ENCODE measurements at places on chromosomes 6 and 20. TPM values are rescaled to one million over a fixed set of nuclear protein-coding genes. Genes with fewer than 3 reads are reported as not detected.

DNA sequence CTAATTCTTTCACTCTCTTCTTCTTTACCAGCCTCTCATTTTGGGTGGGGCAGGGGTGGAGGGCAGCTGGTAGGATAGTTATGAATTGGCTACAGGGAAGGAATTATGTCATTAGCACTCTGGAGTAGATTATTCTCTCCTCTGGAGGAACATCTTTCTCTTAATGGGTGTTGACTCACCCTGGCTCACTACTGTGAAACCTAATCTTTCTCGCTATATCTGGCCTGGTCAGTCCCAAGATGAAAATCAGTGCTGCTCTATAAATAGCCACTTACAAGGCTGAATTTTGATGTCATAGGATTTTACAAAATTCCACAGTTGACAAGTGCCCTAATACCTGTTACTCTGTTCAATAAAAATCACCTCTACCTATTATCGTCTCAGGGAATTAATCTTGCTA lies 151.3 kb downstream of the COL9A1 start:
- DNase-seq, result no peak

GRCh38 chr6:111841822-111842221 lies 31.4 kb downstream of the FYN start:
- DNase-seq, result no peak

DNA sequence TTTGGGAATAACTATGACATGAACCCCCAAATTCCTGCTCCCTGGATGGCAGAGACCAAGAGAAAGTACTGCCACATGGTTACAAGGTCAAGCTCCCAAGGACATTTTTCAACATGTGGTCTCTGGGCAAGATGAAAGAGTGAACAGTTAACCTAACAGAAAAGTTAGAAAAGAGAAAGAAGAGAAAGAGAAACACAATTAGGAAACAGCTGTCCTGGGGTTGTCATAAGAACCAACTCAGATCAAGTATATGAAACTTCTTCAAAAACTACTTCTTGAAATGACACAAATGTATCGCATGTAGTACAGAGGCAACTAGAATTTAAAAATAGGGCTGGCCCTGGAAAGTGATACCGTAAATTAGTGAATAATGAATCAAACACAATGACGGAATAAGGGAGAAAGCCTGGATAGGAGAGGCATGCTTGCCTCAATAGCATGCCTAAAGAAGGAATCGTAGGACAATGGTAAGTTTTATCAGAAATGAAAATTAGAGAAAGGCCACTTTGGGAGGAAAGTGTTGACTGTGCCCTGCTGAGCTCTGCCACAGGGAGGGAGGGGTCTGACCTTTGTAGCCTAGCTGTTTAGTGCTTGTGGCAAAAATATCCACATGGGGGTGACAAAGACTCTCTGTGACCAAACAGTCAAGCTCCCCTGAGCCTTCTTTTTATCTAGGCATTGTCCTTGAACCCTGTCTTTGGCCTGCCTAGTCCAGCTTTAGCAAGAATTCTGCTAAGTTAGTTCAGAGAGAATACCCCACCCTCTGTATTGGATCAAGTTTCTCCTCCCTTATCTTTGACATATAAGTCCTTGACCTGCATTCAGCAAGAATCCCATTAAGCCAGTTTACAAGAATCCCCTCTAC lies 4.3 kb upstream of the DCBLD1 start:
- no peak for DNase-seq

DNA sequence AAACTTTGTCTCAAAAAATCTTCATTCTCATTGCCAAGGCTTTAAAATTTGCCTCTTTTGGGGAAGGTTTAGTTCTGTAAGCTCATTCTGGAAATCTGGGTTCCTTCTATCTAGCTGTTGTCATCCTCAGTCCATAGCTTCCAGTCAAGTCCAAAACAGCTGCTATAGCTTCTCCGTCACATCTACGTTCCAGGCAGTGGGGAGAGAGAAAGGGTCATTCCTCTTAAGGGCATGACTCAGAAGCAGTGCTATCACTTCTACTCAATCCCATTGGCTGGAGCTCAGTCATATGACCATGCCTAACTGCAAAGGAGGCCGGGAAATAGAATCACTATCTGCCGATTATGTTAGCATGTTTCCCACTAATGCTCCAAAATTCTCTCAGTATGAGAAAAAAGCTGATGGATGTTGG lies 141.4 kb upstream of the PTPN1 start:
- DNase-seq, result no peak

- no peak for DNase-seq
Measured at GRCh38 chr6:45156075-45156474, 172.1 kb upstream of the RUNX2 start.

TRIM10 gene
- total RNA-seq, result not detected

GRCh38 chr20:58847463-58847862 lies 3.2 kb downstream of the GNAS-AS1 start:
- DNase-seq, result no peak

- no peak for DNase-seq
Measured at GRCh38 chr6:142786476-142786875, 158.5 kb downstream of the HIVEP2 start.

LY86 gene
- 3.4 TPM for total RNA-seq

DNA sequence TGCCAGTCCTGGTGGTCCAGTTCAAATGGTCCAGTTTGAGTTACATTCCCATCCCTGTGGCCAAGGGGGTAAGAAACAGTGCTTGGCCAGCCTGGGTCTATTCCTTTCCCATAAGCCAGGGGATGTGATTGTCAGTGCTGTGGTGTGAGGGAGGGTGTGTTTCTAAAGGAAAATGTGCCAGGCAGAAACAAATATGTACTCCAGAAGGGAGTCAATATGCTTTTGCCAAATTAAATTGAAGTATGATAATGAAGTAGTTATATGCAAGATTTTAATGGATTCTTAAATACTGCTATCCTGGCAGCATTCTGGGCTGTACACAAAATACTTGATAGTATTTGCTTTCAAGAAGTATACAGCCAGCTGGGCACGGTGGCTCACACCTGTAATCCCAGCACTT lies 16.6 kb upstream of the PAQR8 start:
- DNase-seq, result no peak

- DNase-seq, result no peak
Measured at GRCh38 chr20:57361517-57361916, 10.5 kb downstream of the RAE1 start.

TPD52L2 gene
- 75.1 TPM for total RNA-seq

PLEKHG1 gene
- 26.4 TPM for total RNA-seq

DNA sequence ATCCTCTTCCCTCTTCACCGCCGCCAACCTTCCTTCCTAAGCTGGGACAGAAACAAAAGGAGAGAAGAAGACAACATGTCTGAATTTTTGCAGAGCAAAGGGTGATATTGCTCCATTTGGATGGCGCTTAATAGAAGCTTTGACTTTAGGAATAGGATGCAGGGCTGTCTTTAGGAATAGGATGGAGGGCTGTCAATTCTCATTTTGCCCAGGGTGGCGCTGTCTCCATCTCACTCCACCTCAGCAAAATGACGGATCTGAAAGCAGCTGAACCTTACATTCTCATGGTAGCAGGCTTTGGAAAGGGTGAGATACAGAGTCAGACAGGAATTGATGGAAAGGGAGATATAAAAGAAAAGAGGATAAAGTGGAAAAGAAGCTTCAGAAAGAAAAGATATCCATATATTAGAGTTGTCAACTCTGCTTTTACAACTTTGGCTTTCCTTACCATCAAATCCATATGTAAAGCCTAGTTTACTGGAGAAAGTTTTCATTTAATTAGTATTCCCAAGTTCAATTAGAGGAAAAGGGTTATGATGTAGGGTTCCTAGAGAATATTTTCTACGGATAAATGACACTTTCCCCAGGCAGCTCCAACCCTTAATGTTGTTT lies 2.4 kb downstream of the MTCL3 start:
- no peak for DNase-seq

GRCh38 chr6:165447141-165447540 lies 137.7 kb upstream of the C6orf118 start:
- DNase-seq, result no peak

- peak; percentile 65 for DNase-seq
Measured at GRCh38 chr20:62426699-62427131, 624 bp downstream of the RBBP8NL start.
